ENCODE measurements at places on chromosomes 3 and 15. TPM values are rescaled to one million over a fixed set of nuclear protein-coding genes. Genes with fewer than 3 reads are reported as not detected.

Gene SST
- total RNA-seq = 29.4 TPM

Gene LRRIQ4
- 0.22 TPM for total RNA-seq

Gene EPHB3
- 29.2 TPM for total RNA-seq

Gene FBXW12
- total RNA-seq = not detected

Gene GOLGA6A
- not detected for total RNA-seq

Gene CADPS
- total RNA-seq = 3.7 TPM

Gene CYP19A1
- total RNA-seq = 0.22 TPM

GRCh38 chr3:186514296-186515002 lies 29.7 kb downstream of the CRYGS start:
- DNase-seq = no peak

GRCh38 chr3:179260949-179261765 lies 10.2 kb upstream of the KCNMB3 start:
- DNase-seq = peak; percentile 69

GRCh38 chr3:171190668-171191067 lies 164.1 kb upstream of the SLC2A2 start:
- no peak for DNase-seq

- no peak for DNase-seq
Measured at GRCh38 chr3:113659101-113659541, 37.3 kb downstream of the USF3 start.

DNA sequence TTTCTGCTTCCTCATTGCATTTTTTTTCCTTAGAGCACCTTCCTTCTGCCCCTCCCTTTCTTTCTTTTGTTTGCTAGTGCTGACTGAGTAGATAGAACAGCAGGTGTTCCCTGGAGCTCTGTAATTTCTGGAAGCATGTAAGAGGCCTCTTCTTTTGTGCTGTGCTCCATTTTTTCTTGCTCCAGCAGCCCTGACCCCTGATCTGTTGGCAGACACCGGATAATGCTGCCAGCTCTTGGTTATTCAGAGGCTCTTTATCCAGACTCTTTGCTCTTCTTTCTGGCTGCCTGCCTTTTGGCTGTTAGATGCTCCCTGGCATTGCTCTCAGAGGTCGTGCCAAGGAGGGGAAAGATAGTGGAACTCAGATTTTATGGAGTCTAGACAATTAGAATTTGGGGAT lies 104.4 kb upstream of the RBMS3 start:
- DNase-seq = no peak

GRCh38 chr15:29888646-29889045 lies 66.4 kb upstream of the TJP1 start:
- no peak for DNase-seq

DNA sequence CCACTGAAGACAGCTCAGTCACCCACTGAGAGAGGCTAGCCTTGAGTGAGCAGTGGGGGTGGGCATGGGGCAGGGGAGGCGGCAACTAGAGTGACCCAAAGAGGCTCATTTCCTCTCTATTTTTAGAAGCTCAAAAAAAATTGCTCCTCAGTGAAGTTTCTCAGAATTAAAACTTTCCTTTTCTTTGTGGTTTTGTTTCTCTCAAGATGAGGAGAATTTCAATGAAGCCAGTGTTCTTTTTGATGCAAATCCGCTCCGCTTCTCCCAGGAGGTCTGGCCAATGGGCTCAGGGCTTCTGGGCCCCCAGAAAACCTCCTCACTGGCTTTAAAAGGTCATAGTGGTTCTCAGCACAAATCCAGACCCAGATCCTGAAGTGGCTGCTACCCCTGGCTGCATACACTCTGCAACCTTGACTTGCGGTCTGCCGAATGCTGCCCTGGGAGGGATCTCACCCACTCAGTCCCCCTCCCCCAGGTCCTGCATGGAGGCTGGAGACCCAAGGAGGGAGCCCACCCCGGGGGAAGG lies at the start of gene ACSBG1:
Gene ACSBG1 (minus strand): TSS at position 51 of the 526 bp plus-strand sequence. CDS start 64 bp downstream, outside the sequence.
- no peak for DNase-seq

DNA sequence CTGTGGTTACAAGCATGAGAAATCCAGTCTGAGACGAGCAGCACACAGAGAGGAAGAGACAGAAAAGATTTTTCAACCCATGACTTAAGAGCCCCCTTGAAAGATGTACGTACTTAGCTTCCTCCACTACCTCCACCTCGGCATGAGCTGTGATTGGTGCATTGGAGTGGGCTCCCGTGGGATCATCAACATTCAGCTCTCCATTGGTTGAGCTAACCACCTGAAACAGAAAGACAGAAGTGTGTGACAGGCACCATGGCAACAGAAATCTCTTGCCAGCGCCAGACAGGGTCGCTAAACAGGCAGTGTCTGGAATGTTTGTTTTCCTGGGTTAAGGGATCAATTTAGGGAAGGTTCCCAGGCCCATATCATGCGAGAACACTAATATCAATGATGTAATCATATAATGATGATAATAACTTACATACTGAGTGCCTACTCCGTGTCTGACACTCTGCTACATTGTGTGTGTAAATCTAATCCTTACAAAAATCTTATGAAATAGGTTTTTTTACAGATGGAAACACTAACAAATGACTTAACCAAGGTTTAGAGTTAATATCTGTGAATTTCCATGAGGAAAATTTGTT lies 17.5 kb upstream of the PPIB start:
- no peak for DNase-seq

DNA sequence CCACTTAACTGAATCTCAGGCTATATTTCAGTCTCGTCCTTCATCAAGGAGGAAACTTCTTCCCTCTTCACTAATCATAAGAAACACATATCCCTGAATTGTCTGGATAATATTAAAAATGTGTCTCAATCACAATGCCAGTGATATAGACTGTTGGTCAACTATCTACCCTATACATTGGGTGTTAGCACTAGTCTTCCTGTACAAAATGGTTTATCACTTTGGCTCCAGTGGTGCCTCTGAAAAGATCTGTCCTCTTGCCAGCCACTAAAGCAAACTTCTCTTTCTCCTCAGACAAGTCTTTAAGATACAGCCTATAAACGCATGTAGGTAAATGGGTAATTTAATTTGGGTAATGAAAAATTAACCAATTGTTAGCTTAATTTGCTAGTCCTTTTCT lies 156.6 kb downstream of the MECOM start:
- no peak for DNase-seq

GRCh38 chr3:132629928-132630327 lies 29.7 kb downstream of the ACAD11 start:
- DNase-seq = no peak

GRCh38 chr15:82871358-82871757 lies 61.9 kb downstream of the WHAMM start:
- DNase-seq = no peak

GRCh38 chr3:33940736-33941135 lies 142.3 kb downstream of the PDCD6IP start:
- DNase-seq = no peak

GRCh38 chr3:122577409-122578031 lies at the start of gene PARP15:
Gene PARP15 (plus strand): TSS chr3:122577650. CDS start chr3:122577668, 18 bp downstream.
- DNase-seq = peak; percentile 34

DNA sequence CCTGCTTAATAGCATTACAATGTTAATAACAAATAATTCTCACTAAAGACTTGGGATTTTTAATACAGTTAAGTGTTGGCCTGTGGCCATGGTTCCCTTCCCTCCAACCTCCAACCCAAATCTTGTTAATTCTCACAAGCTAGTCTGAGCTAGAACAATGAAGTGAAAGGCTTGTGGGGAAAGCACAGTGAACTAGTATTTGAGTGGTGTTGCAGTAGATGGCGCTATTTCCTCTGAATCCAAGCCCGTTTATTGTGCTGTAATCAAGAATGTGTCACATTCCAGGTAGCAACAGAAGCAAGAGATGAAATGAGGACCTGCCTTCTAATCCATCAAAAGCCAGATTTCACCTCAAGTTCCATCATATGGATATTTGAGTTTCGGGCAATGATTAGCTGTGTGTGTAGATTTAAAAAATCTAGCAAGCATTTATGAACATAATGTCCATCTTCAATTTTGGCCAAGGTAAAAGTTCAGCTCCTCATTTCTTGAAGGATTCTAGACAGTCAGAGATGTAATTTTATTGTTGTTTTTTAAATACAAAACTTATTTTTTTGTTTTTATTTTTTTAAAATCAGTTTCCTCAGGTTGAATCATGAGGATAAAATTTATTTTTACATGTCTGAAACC lies 160.7 kb downstream of the SQOR start:
- peak; percentile 17 for DNase-seq

DNA sequence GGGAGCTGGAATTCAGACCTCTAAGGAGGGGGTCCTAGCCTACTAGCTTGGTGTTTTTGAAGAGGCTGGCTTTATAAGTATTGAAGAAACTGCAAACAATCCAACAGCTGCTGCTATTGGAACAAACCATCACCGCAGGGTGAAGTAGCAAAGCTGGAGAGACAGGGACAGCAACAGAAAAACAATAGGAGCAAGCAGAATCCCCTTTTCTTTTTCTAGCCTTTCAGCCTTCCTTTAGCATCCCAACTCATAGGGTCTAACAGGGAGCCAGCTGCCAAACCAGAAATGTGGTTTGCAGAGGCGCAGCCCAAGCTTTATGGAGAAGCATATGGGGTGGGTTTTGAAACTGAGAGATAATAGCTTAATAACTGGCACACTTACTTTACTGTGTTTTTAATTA lies 106.2 kb upstream of the CHMP2B start:
- DNase-seq = no peak

DNA sequence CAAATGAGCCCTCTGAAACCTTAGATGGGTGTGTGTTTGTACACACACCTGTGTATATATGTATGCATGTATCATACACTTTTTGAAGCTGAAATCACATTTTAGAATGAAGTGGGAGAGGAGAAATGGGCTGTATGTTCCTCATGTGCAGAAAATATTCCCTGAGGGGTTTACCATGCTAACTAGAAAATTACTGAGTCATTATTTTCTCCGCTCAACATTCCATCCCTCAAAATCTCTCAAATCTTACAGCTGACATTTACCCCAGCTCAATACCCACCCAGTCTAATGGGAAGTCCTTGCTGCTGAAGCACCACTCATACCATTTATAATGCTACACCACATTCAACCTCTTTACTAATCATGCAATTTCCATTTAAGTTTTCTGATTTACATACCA lies 138.6 kb downstream of the P2RY1 start:
- no peak for DNase-seq

DNA sequence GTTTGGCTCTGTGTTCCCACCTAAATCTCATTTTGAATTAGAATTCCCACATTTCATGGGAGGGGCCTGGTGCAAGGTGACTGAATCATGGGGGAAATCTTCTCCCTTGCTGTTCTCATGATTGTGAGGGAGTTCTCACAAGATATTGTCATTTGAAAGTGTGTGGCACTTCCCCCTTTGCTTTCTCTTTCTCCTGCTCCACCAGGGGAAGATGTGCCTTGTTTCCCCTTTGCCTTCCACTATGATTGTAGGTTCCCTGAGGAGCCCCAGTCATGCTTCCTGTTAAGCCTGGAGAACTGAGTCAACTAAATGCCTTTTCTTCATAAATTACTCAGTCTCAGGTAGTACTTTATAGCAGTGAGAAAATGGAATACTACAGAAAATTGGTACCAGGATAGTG lies 157.2 kb upstream of the TPRG1 start:
- no peak for DNase-seq

- peak; percentile 11 for DNase-seq
Measured at GRCh38 chr15:53116169-53116568, 326.0 kb upstream of the ONECUT1 start.

DNA sequence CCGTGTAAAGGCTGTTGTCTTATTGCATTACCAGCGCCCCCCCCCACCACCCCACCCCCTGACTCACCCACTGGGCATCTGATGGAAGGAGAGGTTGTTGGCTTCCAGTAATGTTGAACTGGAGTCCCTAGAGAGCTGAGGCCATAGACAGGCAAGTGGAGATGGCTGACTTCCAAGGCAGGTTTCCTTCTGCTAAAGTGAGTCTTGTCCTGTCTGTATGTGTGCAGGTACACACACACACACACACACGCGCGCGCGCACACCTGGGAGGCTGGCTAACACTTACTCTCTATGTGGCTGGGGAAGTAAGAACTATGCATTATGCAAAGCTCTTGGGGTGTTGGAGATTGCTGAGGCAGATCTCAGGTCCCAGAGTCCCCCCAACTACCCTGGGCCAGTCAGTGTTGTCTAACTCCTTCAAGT lies 1.6 kb upstream of the KY start:
- no peak for DNase-seq

GRCh38 chr3:19945969-19946831 lies 697 bp upstream of the RAB5A start:
- DNase-seq = peak; percentile 47

GRCh38 chr3:68055215-68055614 lies 400.8 kb upstream of the SUCLG2 start:
- no peak for DNase-seq

DNA sequence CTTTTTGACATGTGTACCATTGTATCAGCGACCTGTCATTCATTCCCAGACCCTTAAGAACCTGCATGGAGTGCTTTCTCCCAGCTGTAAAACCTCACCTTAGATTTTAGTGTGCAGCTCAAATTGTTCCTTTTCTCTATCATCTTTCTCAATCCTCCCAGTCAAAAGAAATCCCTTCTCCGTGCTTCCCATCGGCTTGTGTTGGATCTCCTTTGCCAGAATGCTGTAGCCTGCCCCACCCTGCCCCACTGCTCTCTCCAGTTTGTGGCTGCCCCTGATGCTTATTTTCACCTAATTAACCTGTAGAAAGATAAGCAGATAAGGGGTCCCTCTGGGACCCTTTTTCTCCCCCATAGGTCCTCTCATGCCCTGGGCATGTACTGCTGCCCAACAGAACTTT lies 51.1 kb downstream of the ANXA2 start:
- no peak for DNase-seq

DNA sequence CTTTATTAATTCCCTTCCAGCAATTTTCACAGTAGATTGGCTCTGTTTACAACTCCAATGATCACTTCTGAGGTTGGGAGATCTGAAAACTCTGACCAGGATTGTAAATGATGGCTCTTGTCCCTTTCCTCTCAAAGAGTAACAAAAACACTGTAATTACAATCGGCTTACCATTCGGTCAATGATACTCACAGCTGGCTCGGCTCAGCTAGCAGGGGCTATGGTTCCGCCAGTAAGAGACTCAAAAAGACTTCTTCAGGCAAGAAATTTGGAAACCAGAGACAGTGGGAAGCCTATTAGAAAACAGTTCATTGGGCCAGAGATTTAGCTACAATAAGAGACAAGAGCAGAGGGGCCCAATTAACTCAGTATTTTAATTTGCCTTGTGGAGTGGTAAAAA lies 96.6 kb downstream of the LRRC3B start:
- no peak for DNase-seq

GRCh38 chr3:140453750-140454149 lies 224.1 kb upstream of the TRIM42 start:
- no peak for DNase-seq

DNA sequence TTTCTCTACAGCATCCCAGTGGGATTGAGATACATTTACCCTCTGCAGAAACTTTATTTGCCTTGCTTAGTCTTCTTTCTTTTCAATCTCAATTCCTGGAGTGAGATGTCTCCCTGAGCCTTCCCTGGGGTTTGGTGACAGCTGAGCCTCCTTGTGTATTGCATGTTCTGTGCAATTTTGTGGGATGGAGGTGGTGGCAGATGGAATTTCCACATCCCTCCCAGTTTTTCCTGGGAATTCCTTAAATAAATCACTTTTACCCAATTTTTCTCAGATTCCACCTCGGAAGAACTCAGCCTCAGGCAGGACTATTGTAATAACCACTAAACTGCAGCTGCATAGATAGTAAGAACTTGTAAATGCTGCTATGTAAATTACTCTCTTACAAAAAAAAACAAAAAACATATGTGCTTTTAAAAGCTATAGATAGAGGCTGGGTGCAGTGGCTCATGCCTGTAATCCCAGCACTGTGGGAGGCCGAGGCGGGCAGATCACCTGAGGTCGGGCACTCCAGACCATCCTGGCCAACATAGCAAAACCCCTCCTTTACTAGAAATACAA lies 88.5 kb upstream of the ABHD17C start:
- DNase-seq = no peak
